ENCODE measurements at places on chromosomes 3 and 15.

DNA sequence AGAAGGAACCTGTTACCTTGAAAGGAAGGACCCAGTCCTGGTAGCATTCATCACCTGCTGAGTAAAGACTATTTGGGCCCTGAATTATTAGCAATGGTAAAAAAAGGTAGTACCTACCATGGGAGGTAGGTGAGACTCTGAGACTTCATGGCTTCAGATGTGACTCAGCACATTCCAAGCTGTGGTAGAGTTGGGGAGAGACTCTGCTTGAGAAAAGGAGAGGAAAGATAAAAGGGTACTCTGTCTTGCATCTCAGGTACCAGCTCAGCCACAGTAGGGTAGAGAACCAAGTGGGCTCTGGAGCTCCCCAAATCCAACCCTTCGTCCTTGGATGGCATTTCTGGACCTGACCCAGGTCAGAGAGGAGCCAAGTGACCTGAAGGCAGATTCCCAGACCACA lies 430.4 kb downstream of the TBL1XR1 start:
- no peak for DNase-seq

GRCh38 chr15:62052713-62053112 lies 7.5 kb downstream of the VPS13C start:
- DNase-seq = no peak

DNA sequence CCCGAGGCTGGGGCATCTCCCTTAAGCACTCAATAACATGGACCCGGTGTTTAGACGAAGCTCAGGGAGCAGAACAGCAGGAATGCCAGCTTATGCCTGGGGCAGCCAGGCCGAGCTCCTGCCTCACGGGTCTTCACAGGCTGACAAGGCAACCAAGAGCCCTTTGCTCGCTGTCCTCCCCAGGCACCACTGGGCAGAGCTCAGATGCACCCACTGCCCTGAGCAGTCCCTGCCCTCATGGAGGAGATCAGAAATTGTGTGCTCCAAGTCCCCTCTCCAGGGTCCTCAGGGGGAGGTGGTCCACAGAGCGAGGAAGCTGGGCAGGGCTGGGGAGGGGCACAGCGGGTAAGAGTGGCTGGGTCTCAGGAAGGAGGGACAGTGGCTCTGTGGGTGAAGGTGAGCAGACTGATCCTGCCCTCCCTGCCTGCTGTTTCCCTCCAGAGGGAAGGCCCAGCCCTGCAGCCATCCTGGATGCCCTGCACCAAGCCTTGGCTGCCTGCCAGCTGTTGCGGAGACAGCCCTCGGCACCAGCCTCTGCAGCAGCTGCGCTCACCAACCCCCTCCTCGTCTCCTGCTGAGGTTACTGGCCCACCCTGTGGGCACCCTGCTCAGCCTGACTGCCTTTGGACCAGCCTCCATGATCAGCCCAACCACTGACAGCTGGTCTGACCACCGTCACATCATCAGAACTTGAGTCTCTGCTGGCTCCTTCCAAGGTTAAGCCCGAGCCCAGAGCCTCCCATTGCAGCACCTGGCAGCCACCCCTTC lies 21.1 kb upstream of the GP9 start:
- DNase-seq = no peak

GRCh38 chr3:133747907-133748639 lies 1.9 kb downstream of the TF start:
- DNase-seq = no peak

- peak; percentile 27 for DNase-seq
These were observed 433.8 kb upstream of the CBLB start for GRCh38 chr3:106302451-106303221.

GRCh38 chr15:64779024-64779423 lies 3.6 kb upstream of the RBPMS2 start:
- DNase-seq = no peak

- DNase-seq = peak; percentile 22
These were observed 67.8 kb downstream of the UBP1 start for GRCh38 chr3:33372218-33373081.

DNA sequence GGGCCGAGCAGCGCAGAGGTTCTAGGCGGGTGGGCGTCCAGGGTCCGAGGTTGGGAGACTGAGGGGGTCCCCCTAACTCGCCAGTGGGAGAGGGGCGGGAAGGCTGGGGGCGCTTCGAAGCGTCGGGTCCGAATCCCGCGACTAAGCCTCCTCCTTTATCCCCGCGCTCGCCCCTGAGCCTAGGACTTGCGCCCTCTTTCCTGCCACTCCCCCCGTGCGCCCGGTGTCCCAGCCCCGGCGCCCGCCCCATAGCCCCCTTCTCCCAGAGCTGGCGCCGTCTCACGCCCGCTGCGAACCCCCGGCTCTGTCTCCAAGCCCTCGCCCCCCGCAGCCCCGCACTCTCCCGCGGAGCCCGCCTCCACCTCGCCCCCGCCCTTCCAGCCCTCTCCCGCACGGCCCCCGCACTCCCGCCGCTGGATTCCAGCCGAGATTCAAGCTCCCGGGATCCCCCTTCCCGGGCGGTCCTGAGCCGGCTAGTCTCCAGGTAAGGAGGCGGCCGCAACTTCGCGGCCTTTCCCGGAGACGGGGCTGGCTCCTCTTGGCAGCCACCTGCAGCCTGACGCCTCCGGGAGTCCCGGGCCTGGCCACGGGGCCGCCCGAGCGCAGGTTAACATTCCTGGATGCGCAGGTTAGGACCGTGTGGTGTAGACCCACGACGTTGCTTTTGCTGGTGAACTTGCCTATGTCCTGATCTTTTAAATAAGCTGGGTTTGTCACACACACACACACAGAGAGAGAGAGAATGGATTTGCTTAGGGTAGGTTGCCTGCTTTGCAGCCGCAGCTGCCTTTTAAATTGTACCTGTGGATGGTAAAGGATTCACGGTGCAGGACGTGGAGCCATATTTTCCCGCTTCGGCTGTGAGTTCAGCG lies 563 bp downstream of the PXYLP1 start:
- no peak for DNase-seq

GRCh38 chr3:100297784-100298183 lies 36.8 kb upstream of the NIT2 start:
- no peak for DNase-seq

DNA sequence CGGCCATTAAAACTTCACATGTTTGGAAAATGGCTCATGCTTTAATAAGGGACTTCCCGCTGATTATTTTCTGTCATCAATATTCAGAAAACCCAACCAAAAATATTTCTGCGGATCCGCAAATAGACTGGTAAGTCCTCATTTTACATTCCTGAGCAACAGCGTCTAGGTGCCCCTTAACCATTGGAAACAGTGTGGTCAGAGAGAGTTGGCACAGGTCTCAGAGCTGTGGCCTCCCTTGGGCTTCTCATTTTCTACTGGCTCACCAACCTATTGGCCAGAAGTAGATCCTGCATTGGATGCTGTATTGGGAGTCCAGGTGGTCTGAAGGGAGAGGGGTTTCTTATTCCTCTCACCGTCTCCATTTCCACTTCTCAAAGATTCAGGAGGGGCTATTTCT lies 348.1 kb upstream of the DCBLD2 start:
- no peak for DNase-seq

DNA sequence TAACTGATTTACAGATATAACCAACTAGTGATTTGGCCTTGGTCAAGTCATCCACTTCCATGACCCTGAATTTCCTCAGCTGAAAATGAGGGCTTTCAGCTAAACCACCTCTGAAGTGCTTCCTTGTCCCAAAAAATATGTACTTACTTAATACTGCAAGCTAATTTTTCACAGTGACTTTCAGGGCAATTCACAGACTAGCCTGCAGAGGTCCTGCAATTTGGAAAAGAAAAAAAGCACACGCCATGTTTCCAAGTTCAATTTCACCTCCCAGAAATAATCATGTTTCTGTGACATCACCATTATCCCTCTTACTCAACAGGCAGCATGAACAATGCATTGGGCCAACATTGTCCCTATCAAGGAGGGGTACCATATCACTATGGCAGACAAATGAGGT lies 218.2 kb downstream of the SHOX2 start:
- DNase-seq = no peak

DNA sequence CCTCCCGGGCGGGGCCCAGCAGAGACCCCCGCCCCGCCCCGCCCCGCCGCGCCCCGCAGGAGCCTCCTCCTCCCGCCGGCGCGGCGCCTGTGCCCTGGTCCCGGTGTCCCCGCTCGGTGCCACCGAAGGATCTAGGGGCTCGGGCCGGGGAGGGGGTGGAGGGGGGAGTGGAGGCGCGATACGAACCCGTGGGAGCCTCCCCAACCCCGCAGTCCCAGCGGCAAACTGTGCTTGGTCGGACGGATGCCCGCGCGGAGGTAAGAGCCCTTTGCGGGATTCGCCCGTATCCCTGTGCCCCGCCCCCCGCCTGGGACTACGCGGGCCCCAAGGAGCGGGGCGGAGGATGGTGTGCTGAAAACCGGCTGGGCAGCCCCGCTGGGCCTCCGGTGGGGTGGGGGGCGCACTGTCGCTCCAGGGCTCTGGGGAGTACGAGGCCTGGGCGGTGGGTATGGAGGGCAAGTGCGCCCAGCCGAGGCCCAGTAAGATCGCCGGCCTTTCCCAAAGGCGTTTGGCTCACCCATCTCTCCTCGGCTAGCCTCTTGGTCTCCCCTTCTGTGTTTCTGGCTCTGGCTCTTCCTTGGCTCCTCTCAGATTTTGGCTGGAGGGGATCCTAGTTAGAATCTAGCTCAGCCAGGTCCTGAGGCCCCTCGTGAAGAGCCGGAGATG lies 65.6 kb upstream of the POLG start:
- DNase-seq = no peak

DNA sequence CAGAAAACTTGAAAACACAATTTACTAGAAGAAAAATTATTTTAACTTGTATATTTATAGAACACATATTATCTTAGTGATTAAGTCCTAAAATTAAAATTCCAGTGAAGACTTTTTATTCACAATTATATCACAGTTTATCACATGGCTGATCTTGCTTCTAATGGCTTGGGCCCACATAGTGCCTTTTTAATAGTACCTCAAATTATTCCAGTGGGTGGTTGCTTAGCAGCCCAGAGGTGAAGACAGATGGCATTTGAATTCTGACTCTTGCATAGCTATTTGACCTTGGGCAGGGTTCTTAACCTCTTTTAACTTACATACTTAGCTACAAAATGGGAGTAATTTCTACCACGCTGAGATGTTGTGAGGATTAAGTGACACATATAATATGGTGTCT lies 214.7 kb upstream of the SGO1 start:
- DNase-seq = no peak

DNA sequence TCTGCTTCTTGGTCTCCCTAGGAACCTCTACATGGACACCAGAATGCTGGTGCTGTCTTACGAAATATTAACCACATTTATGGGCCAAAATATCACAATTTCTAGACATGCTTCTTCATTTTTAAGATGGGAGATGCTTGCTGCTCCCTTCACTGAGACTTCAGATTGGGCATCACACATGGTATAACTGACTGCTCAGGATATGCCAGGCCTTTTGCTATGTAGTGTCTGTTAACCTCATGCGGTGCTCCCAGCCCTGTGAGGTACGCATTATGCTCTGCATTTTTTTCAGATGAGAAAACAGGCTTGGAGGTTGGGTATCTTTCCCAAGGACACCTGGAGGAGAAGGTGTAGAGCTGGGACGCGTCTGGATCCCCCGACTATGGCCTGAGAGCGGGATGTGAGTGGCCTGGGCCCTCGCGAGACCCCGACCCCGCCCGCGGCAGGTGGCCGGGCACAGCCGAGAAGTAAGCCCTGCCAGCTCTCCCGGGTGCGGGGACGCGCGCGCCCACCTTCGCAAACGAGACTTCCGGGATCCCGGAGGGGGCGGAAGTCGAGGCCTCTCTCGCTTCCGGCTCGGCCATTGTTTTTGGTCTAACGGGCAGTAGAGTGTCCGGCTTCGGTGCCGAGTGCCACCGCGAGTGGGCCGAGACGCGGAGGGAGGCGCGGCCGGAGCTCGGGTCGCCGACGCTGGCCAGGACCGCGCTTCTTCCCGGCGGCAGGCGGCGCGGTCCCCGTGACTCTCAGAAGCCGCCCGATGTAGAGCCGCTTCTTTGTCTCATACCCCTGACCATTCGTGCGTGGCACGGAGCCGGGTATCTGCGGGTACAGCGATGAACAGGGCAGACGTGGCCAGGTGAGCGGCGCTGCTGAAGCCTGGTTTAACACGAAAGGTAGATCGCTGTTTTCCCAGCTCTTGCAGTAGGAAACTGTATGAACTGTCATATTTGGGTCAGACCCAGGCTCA lies at the start of gene ZKSCAN7:
Gene ZKSCAN7, plus strand, starts transcription at position 568 of the 967 bp plus-strand sequence. CDS start 1,855 bp downstream, outside the sequence.
- peak; percentile 76 for DNase-seq

DNA sequence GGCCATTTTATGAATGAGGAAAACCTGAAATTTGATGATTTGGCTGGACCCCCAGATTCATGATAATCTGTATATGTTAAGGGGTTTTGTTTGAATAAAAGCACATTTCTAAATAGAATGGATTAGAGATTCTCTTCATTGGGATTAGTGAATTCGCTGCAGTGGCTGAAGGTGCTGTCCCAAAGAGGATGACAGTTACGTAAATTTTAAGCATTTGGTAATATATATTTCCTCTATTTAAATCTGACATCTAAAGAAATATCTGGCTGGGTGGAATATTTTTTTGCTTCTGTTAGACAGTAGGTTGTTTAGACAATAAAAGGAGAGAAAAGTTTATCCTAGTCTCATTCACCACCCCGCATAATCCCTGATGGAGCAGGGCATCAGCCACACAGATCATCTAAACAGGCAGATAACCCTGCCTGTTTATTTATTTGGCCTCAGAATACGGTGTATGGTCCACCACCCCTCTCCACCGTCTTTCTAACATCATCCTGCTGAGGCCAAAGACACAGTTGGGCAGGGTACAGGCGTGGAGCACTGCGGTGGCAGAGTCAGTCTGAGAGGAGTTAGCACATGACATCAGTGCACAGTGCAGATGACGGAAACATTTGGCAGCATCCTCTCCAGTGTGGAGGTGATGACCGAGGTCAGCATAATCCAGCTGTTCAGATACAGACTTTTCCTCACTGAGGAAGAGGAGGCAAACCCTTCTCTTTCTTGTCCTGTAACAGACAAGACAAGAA lies 20.4 kb upstream of the NFKBIZ start:
- no peak for DNase-seq

GRCh38 chr3:38039899-38040261 lies 872 bp downstream of the DLEC1 start:
- no peak for DNase-seq

GRCh38 chr15:81008312-81008711 lies 7.6 kb downstream of the TLNRD1 start:
- no peak for DNase-seq

GRCh38 chr15:31412824-31413223 lies 86.2 kb downstream of the KLF13 start:
- DNase-seq = no peak
